Urinary bladder (tissue), 4 donors: ENCODE measurements at places on chromosomes 3 and 15. TPM values are rescaled to one million over a fixed set of nuclear protein-coding genes. Genes with fewer than 3 reads are reported as not detected.

DNA sequence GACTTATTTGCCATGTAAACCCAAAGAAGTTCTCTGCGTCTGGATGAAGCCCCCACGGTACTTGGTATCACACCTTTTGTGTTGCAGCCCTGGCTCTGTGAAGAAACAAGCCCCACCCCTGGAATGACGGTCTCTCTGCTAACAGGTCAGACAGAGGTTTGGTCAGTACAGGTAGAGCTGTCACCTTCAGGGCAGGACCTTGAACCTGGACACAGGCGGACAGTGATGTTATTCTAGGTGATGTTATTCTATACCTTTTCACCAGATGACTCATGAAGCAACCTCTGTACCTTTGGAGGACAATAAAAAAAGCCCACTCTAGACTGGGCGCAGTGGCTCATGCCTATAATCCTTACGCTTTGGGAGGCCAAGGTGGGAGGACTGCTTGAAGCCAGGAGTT lies 11.0 kb upstream of the GMPPB start:
- no peak for DNase-seq

DNA sequence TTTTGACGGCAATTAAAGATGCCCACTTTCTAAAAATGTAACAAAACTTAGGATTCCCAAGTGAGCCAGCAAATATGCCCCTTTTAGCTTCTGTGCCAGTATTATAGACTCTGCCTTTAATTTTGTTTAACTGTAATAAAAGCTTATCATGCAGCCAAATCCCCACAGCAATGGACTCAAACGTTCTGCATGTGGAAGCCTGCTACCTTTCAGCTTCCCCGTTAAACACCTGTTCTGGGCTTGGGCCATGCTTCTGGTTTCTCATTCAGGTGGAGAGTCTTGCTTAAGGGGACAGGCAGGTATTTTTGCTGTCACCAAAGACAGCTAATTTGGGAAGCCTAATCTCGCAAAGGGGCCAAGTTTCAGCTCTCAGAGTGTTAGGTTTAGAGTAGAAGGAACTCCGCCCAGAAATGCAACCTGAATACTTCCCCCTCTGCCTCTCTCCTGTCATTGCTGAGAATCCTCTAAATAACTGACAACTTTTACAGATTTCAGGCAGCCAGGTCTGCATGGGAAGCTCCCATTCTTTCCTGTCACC lies 399.4 kb upstream of the ATP11B start:
- DNase-seq: no peak

- no peak for DNase-seq
Measured at GRCh38 chr3:134453631-134454030, 32.2 kb downstream of the ANAPC13 start.

GRCh38 chr3:129834580-129834979 lies 58.9 kb downstream of the TMCC1 start:
- DNase-seq: no peak

DNA sequence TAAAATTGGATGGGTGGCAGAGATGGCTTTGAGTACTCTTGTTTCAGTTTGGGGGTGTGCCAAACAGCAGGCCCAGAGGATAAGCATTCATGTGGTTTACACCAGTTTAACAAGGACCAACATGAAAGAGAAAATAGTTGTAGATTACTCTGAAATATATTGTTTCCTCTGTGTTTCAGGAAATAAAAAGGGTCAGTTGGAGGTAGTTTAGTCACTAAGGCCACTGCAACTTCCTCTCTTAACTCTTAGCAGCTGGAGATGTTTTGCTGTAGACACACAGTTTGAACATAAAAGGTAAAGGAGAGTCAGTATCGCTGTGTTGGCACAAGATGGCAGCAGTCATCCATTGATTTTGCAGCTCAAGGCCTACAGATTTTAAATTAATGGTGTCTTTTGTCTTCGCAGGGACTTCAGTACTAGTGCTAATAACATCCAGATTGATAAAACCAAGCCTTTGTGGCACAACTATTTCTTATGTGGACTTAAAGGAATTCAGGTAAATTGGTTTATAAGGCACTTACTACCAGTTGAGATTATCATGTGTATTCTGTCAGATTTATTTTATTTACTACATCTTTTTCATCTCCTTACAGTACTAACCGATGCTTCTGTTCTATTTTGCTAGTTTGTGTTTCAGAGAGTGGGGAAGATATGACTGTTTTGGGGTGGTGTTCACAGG lies 65.5 kb downstream of the GALK2 start:
- DNase-seq: peak; percentile 74

GRCh38 chr3:197343656-197344408 lies 45.4 kb upstream of the DLG1 start:
- no peak for DNase-seq

- DNase-seq: no peak
Measured at GRCh38 chr3:20743553-20744321, 557.7 kb upstream of the SGO1 start.

GRCh38 chr3:28326458-28326926 lies 22.0 kb upstream of the ZCWPW2 start:
- no peak for DNase-seq

DNA sequence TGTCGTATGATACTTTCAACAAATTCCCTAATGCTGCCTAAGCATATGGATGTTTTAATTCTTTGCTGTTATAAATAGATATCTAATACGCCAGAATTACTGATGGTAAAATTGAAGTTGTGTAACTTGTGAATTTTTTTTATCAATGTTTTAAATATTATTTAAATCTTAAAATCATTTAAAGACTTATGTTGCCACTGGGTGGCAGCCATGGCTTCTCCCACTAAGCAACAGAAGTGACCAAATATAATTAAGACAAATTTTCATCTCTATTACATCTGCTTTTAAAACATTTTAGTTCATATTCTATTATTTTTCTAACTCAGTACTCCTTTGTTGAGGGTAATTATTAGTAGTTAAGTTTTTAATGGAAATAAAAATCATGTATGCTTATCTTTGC lies 8.1 kb upstream of the IL20RB start:
- DNase-seq: no peak

The SERP1 gene
- total RNA-seq: 144 TPM

The ISL2 gene
- total RNA-seq: 1.5 TPM

The PP2D1 gene
- total RNA-seq: not detected

The CILP gene
- total RNA-seq: 49.3 TPM

The GABRB3 gene
- 2.3 TPM for total RNA-seq

The VILL gene
- total RNA-seq: 16.0 TPM

The TRIM59 gene
- total RNA-seq: 40.2 TPM

The TMEM212 gene
- not detected for total RNA-seq
